ENCODE measurements at places on chromosomes 16 and 17. TPM values are rescaled to one million over a fixed set of nuclear protein-coding genes. Genes with fewer than 3 reads are reported as not detected.

TBC1D3G gene
- not detected for total RNA-seq

SLC52A1 gene
- total RNA-seq: 0.43 TPM

SEZ6L2 gene
- total RNA-seq: 4.7 TPM

AHSP gene
- total RNA-seq: not detected

TNRC6A gene
- 48.0 TPM for total RNA-seq

HAGHL gene
- total RNA-seq: 14.7 TPM

ANKRD40CL gene
- total RNA-seq: not detected

HSD17B1 gene
- 3.5 TPM for total RNA-seq

HS3ST3A1 gene
- total RNA-seq: 15.5 TPM

DNA sequence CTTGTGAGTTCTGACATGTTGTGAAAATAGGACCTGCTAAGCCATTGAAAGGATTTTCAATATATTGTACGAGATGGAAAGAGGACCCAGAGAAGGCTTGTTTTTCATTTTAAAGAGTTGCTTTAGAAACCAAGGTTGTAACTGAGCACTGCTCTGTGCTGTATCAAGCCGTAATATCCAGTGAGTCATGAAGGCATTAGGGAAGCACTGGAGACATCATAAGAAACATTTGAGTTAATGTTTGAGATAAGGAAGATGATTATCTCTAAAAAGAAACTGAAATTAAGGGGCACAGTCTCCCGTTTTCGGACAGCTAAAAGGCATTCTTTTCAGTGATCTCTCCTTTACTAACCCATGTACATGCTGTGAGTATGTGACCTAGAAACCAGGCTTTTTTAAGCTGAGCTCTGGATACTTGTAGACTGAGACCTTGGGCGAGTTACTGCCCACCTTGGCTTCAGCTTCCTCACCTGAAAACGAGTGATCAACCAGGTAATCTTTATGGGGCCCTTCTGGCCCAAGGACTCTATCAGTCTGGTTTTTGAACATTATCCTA is 149.2 kb upstream of the TBX2 start:
- DNase-seq: peak; percentile 96

DNA sequence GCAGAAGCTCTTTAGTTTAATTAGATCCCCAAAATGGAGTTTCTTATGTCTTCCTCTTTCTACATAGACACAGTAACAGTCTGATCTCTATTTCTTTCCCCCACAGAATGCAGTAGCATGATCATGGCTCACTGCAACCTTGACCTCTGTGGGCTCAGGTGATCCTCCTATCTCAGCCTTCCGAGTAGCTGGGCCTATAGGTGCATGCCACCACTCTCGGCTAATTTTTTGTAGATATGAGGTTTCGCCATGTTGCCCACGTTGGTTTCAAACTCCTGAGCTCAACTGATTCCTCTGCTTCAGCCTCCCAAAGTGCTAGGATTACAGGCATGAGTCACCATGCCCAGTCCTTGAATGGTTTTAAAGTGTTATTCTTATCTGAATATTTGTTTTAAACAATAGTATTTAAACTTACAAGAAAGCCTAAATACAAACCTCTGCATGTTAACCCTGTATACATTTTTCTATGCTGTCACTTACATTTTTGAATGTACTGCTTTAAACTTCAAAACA is 120.6 kb downstream of the GOSR1 start:
- no peak for DNase-seq

DNA sequence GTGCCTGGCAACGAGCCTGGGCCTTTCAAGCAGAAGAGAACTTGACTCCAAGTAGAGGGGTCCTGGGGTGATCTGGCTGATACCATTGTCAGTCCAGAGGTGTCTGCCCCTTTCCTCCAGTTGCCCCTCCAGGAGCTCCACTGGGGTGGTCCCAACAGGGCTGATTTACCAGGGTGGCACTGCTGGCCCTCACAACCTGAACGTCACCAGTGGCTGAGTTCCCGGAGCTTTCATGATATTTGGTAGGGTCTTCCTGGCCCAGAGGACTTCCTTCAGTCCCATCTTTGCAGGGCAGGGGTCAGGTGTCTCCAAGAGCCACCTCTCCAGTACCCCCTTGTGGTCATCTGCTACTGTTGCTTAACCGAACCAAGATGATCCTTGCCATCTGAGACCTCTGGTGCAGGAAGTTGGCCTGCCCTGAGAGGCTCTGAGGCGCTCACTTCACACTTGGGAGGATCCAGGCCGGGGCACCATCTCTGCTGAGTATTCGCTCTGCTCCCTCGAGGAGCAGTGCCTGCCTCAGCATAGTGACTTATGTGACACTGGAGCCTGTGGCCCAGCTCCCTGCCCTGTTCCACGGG is 3.5 kb downstream of the LIMD2 start:
- peak; percentile 34 for DNase-seq

- no peak for DNase-seq
Measured at GRCh38 chr17:73942703-73943415, 260.6 kb upstream of the RPL38 start.

DNA sequence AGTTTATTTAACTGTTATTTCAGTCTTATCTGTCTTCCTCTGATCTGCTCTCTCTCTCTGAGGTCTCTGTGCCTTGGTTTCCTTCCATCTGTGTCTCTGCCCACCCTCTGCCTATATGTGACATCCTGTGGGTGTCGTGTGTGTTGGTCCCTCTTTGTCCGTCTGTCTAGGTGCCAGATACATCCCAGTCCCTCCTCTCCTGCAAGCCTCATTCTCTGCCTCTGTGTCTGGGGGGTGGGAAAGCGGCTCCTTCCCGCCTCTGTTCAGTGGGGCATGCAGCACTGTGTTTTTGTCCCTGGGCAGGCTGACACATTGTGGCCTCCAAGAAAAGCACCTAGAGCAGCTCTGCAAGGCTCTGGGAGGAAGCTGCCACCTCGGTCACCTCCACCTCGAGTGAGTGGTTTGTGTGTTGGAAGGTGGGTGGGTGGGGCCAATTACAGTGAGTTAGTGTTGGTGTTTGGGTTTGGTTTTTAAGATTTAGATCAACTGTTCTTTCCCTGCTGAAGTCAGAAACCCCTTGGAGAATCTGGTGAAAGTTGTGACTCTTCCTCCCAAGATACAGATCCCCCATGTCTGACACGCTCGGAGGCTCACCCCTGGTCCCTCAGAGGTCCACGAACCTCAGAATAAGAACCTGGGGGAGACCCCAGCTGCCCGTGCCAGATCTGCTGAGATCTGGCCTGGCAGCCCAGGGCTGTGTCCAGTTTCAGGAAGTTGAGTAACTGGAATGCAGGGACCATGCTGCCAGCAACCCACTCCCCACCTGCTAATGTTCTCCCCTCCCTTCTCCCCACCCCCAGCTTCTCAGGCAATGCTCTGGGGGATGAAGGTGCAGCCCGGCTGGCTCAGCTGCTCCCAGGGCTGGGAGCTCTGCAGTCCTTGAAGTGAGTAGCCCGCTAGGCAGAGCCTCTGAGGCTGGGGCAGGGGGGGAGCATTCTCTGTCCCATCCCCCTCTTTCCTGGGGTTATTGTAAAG is 50.9 kb upstream of the CPNE2 start:
- DNase-seq: no peak

DNA sequence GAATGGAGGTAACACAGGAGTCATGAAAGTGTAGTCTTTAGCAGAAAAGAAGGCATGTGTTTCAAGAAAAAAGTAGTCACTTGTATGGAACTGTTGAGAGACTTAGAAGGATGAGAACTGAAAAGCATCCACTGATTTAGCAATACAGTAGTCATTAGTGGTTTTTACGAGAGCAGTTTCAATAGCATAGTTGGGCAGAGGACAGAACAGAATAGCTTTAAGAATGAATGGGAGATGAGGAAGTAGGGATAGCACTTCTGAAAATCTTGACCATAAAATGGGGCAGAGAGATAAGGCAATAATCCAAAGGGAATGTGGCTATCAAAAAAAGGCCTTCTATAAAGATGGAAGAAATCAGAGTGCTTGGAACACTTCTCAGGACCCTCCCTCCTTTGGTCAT is 64.8 kb upstream of the C17orf78 start:
- DNase-seq: peak; percentile 63

DNA sequence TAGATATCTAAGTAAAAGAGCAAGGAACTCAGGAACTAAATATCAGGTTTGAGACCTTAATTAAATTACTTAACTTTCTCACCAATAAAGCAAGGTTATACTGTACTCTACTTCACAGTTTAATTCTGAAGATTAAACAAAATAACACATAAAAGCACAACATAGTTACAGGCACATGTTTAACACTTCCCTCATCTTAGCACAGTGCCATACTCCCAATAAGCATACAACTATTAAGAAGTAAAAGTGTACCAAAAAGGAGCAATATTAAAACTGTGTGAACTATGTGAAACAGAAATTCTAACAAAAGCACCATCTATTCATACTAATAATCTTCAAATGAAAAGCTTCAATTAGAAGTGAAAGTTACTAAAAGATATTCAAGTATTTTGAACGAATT is 2.2 kb downstream of the APPBP2 start:
- DNase-seq: no peak

GRCh38 chr16:85448557-85449190 is 164.4 kb upstream of the GSE1 start:
- no peak for DNase-seq

GRCh38 chr17:47973541-47973940 is 2.6 kb downstream of the CDK5RAP3 start:
- no peak for DNase-seq

DNA sequence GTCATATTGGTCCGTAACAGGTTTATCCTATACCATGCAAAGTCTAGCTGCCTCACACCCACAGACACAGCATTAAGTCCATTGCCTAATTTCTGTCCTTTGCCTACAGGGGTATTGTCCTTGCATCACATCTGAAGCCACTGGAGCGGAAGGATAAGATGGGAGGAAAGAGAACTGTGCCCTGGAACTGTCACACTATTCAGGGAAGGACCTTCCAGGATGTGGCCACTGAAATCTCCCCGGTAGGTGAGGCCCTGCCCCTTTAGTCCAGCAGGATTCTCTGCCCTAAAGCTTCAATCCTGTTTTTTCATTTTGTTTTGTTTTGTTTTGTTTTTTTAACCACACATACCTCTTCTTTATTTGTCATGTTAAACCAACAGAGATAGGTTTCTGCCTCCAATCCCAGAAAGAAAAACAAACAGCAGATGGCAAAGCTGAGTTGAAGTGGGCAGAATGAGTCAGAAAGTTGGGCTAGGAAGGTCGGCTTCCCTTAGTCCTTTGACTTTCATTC is 2.2 kb upstream of the EFTUD2 start:
- DNase-seq: peak; percentile 55

DNA sequence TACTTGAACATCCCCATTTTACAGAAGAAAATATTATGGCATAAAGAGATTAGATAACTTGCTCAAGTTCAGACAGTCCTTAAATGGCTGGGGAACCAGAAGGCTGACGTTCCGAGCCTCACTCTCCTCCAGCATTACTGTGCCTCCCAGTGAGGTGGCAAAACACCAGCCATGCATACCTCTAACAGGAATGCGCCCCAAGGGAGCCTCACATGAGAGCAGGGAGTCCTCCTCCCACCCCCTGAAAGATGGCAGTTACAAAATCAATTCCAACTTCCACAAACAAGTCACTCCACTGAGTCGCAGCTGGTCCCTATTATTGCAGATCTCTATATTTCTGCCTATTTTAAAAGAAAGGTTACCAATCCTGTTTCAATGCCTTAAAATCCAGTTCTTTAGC is 55.5 kb downstream of the ANKFY1 start:
- DNase-seq: no peak

DNA sequence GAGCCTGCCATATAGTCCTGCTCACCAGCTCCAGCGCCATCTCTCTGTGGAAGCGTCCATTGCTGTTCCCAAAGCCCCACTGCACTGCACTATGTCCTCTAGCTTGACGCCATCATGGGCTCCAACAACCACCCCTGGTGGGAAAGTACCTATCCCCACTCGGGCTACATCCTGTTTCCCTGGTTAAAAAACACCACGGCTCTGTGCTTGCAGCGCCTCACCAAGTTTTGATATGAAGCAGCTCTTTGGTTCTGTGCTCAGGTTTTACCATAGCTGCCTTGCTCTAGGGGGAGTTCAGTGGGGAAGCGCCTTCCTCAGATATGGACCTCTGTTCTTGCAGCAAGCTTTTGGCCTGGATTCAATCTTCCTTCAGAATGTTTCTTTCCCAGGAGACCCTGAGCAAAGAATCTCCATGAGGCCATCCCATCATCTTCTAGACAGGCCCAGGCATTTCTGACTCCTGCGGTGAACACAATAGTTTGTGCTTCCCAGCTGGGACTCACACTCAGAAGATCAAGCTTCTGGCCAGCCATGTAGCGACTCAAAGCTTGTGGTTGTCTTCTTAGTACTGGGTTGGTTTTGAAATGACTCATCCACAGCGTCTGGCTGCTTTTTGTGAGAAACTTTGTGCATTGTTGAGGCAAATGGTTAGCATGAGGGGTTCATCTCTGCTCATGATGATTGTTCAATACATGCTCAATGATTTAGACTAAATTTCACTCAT is 39.5 kb downstream of the DYNLRB2 start:
- peak; percentile 28 for DNase-seq

GRCh38 chr16:72744076-72744793 is 303.7 kb downstream of the ZFHX3 start:
- no peak for DNase-seq

- no peak for DNase-seq
Measured at GRCh38 chr16:2716948-2717347, 3.1 kb downstream of the PRSS27 start.

GRCh38 chr17:6894206-6894528 is 62.6 kb upstream of the TEKT1 start:
- no peak for DNase-seq

DNA sequence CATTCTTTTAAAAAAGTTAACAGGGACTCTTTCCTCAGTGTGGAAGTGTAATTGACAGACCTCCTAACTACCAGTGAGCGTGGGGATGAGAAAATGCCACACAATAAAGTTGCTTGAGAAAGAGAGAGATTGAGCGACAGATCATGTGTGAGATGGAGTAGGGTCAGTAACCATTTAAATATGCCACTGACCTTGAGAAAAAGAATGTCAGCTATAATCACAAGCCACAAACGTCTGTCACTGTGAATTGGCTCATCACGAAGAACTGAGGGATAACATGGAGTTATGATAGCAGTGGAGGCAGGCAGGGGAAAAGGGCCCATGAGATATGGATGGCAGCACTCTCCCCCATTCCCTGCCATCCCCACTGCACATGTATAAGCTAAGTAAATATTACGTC is 253.9 kb downstream of the SLC39A11 start:
- DNase-seq: no peak
